Memory B cell (primary cell): ENCODE measurements at places on chromosomes 1 and 21.
A peak's percentile ranks its signal among the peaks of the same experiment; 100 is the strongest.

- H3K27me3 ChIP-seq: no peaks in the 10 kb centered on the region
- H3K4me1 ChIP-seq: peaks cover 25% of the 10 kb centered on the region
- no peak overlapping the region for H3K4me3 ChIP-seq
- H3K27ac ChIP-seq: peak overlapping the region; percentile 75
Measured at GRCh38 chr1:15706751-15707150, 22.6 kb downstream of the PLEKHM2 start.

- H3K27me3 ChIP-seq: no peaks in the 10 kb centered on the region
- H3K4me3 ChIP-seq: no peak overlapping the region
- H3K36me3 ChIP-seq: peaks cover 3% of the 10 kb centered on the region
- no peak for DNase-seq
- no peak overlapping the region for H3K27ac ChIP-seq
Measured at GRCh38 chr1:61670016-61670415, 54.9 kb downstream of the TM2D1 start.

GRCh38 chr1:206551986-206552326 is 44.6 kb downstream of the RASSF5 start:
- H3K36me3 ChIP-seq: no peaks in the 10 kb centered on the region
- H3K27ac ChIP-seq: peak overlapping the region; percentile 6
- no peaks in the 10 kb centered on the region for H3K27me3 ChIP-seq
- H3K4me3 ChIP-seq: no peak overlapping the region
- H3K4me1 ChIP-seq: peaks cover 18% of the 10 kb centered on the region

GRCh38 chr1:43994071-43994470 is 2.7 kb downstream of the CCDC24 start:
- DNase-seq: no peak
- peaks cover 23% of the 10 kb centered on the region for H3K4me1 ChIP-seq
- no peak overlapping the region for H3K27ac ChIP-seq
- H3K36me3 ChIP-seq: no peaks in the 10 kb centered on the region

DNA sequence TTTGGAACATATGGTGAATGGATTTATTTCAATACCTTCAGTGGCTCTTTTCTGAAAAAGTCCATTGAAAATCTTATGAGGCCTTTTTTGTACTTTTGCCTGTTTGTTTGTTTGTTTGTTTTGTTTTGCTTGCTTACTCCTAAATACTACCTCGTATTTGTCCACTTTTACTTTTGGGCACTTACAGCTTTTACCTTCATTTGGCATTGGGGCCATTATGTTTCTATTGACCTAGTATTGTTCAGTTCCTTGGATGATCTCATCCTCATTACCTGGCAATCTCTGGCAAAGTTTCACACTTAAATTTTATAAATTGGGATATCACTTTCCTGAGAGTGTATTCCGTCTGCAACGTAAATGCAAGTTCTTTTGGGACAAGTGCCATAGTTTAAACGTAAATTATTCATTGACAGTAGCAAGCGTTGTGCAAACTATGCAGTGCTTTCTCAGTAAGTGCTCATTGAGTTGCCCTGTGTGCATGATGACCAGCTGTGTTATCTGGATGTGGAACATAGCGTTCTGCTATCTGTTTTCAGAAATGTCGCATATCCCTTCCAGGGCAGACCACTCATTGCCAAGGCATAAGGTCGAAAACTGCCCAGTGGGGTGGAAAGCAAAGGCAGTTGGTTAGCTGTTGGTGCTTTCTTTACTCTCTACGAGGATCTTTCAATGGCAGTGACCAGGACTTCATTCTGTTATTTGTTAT is 51.1 kb downstream of the LRRC8D start:
- no peak overlapping the region for H3K27ac ChIP-seq
- no peak overlapping the region for H3K4me3 ChIP-seq
- H3K4me1 ChIP-seq: peaks cover 10% of the 10 kb centered on the region
- DNase-seq: no peak
- no peaks in the 10 kb centered on the region for H3K27me3 ChIP-seq

- H3K4me1 ChIP-seq: peaks cover 4% of the 10 kb centered on the region
- no peaks in the 10 kb centered on the region for H3K36me3 ChIP-seq
- no peaks in the 10 kb centered on the region for H3K27me3 ChIP-seq
- H3K27ac ChIP-seq: peak overlapping the region; percentile 92
- DNase-seq: no peak
- peak overlapping the region; percentile 80 for H3K4me3 ChIP-seq
Measured at GRCh38 chr1:93042187-93043056, 36.7 kb upstream of the MTF2 start.

GRCh38 chr1:116833718-116834117 is 76.0 kb upstream of the PTGFRN start:
- H3K27me3 ChIP-seq: peaks cover 8% of the 10 kb centered on the region
- no peak overlapping the region for H3K4me3 ChIP-seq
- peaks cover 3% of the 10 kb centered on the region for H3K4me1 ChIP-seq
- no peak overlapping the region for H3K27ac ChIP-seq
- no peak for DNase-seq

GRCh38 chr1:19122668-19123067 is 87.4 kb downstream of the UBR4 start:
- no peak for DNase-seq
- peaks cover 58% of the 10 kb centered on the region for H3K36me3 ChIP-seq
- H3K27me3 ChIP-seq: no peaks in the 10 kb centered on the region
- no peak overlapping the region for H3K4me3 ChIP-seq
- H3K27ac ChIP-seq: no peak overlapping the region

DNA sequence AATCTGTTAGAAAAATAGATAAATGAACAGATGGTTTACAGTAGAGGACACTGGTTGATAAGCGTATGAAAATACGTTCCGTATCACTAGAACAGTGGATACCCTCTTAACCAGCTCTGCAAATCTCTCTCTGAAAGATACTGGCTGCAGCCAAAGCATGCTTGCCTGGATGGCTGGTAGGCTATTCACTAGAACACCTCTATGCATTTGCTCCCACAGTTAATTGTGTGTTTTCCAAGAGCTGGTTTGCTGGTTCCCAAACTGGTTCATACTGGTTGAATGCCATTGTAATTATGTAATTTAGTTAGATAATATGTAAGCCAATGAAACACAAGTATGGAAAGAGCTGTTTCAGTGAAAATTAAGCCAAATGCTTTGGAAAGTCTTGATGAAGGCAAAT is 126.6 kb downstream of the C1orf21 start:
- no peaks in the 10 kb centered on the region for H3K4me1 ChIP-seq
- no peak overlapping the region for H3K4me3 ChIP-seq
- no peak for DNase-seq
- H3K36me3 ChIP-seq: no peaks in the 10 kb centered on the region

DNA sequence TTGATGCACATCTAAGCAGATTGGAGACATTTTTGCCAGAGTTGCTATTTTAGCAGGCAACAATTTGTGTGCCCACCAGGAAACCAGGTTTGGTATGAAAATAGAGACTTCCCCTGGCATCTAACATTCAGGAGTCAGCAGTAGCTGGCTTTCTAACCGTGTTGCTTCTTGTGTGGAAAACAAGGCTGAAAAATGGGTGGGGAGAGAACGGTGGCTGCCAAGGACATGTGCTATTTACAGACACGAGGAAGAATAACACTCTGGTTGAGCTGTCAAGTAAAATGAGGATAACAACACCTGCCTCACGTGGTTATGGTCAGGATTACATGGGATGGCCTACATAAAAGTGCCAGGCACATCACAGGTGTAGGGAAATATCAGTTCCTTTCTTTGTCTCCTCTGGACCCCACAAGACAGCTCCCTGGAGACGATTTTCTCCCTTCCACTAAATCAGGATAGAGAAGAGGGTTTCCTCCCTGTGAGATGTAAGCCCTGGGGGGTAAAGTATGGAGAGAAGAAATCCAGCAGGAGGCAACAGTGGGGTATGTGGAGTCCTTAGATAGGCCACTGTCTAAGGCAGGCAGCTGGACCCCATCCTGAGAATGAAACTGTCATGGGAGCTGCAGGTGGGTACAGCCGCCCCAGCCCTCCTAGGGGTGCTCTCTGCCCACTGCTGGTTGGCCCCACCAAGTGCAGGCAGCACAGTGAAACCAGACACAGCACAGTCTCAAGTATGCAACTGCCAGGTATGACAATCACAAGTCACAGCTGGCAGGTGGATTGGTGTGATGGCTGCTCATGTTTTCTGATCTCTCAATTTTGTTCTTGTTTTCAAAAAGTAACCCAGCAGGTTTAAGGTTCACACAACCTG is 80.3 kb downstream of the TENT5C start:
- no peak for DNase-seq
- no peak overlapping the region for H3K27ac ChIP-seq
- H3K36me3 ChIP-seq: no peaks in the 10 kb centered on the region
- H3K4me1 ChIP-seq: peaks cover 8% of the 10 kb centered on the region
- H3K4me3 ChIP-seq: no peak overlapping the region

- peaks cover 7% of the 10 kb centered on the region for H3K4me1 ChIP-seq
- H3K27ac ChIP-seq: no peak overlapping the region
- H3K36me3 ChIP-seq: no peaks in the 10 kb centered on the region
- no peak for DNase-seq
- H3K4me3 ChIP-seq: no peak overlapping the region
Measured at GRCh38 chr1:198128533-198128932, 28.3 kb upstream of the NEK7 start.

GRCh38 chr1:221741703-221742554 is at the start of gene DUSP10:
Gene DUSP10 (minus strand): TSS chr1:221742089. CDS start chr1:221739744, 2,345 bp downstream.
- no peak within 1 kb of the TSS for H3K4me3 ChIP-seq
- peaks cover 11% of the 10 kb centered on the region for H3K36me3 ChIP-seq
- H3K4me1 ChIP-seq: peaks cover 31% of the 10 kb centered on the region
- H3K27me3 ChIP-seq: no peaks in the 10 kb centered on the region

DNA sequence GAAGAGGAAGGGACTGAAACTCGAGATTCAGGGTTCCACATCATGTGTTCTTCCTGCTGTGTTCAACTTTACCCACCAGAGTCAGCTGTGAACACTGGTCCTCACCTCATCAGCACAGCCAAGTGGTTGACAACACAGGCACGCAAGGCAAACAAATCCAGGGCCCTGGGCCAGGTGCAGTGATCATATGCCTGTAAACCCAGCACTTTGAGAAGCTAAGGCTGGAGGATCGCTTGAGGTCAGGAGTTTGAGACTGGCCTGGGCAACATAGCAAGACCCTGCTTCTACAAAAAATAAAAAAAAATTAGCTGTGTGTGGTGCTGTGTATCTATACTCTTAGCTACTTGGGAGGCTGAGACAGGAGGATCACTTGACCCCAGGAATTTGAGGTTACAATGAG is 8.4 kb upstream of the XKR8 start:
- no peaks in the 10 kb centered on the region for H3K36me3 ChIP-seq
- H3K4me1 ChIP-seq: no peaks in the 10 kb centered on the region
- H3K27me3 ChIP-seq: no peaks in the 10 kb centered on the region
- H3K4me3 ChIP-seq: no peak overlapping the region
- H3K27ac ChIP-seq: no peak overlapping the region
- DNase-seq: no peak

- H3K27me3 ChIP-seq: no peaks in the 10 kb centered on the region
- DNase-seq: no peak
- peaks cover 14% of the 10 kb centered on the region for H3K36me3 ChIP-seq
- H3K27ac ChIP-seq: no peak overlapping the region
Measured at GRCh38 chr1:246214708-246215509, 292.2 kb downstream of the SMYD3 start.

DNA sequence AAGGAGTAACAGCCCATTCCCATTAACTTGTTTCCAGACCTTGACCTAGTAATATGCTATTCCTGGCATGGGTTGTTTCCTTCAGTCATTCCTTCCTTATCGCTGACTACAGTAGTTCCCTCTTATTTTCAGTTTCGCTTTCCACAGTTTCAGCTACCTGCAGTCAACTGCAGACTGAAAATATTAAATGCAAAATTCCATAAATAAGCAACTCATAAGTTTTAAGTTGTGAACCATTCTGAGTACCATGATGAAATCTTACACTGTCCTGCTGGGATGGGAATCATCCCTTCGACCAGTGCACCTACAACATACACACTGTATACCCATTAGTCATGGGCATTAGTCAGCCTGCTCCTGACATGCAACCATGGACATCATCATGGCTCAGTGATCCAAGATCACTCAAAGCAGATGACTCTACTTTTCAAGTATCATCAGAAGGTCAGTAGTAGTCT is 66.7 kb downstream of the CCDC30 start:
- H3K27ac ChIP-seq: peak overlapping the region; percentile 31
- peak overlapping the region; percentile 73 for H3K4me3 ChIP-seq
- H3K27me3 ChIP-seq: peaks cover 5% of the 10 kb centered on the region
- H3K36me3 ChIP-seq: peaks cover 22% of the 10 kb centered on the region

GRCh38 chr1:240802271-240802670 is 190.3 kb upstream of the GREM2 start:
- no peaks in the 10 kb centered on the region for H3K36me3 ChIP-seq
- H3K4me3 ChIP-seq: no peak overlapping the region
- no peaks in the 10 kb centered on the region for H3K27me3 ChIP-seq
- DNase-seq: no peak
- H3K27ac ChIP-seq: no peak overlapping the region

DNA sequence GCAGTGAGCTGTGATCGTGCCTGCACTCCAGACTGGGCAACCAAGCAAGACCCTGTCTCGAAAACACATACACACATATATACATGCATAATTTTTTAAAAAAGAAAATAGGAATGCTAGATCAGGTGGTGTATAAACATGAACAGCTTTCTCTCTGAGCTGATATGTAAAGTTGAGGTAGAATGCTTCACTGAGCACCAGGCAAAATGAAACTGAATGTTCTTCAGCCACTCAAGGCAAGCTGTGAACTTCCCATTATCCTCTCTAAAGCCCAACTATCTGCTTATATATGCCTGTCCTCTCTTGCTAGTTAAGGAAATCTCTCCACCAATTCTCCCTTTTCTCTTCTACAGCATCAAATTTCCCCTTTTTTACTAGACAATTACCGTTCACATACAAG is 93.0 kb downstream of the NUF2 start:
- H3K27ac ChIP-seq: no peak overlapping the region
- H3K4me3 ChIP-seq: no peak overlapping the region
- H3K27me3 ChIP-seq: peaks cover 7% of the 10 kb centered on the region
- DNase-seq: no peak
- H3K4me1 ChIP-seq: peaks cover 21% of the 10 kb centered on the region

- peaks cover 11% of the 10 kb centered on the region for H3K4me1 ChIP-seq
- peaks cover 4% of the 10 kb centered on the region for H3K27me3 ChIP-seq
- peaks cover 2% of the 10 kb centered on the region for H3K36me3 ChIP-seq
- H3K27ac ChIP-seq: no peak overlapping the region
- DNase-seq: no peak
- H3K4me3 ChIP-seq: peak overlapping the region; percentile 57
Measured at GRCh38 chr1:1628754-1629429, 3.1 kb upstream of the MMP23B start.

GRCh38 chr1:53214376-53214940 is 6.0 kb downstream of the CZIB start:
- no peak overlapping the region for H3K27ac ChIP-seq
- H3K4me1 ChIP-seq: peaks cover under 1% of the 10 kb centered on the region
- no peak overlapping the region for H3K4me3 ChIP-seq
- no peaks in the 10 kb centered on the region for H3K27me3 ChIP-seq
- peaks cover 35% of the 10 kb centered on the region for H3K36me3 ChIP-seq

- no peaks in the 10 kb centered on the region for H3K27me3 ChIP-seq
- DNase-seq: no peak
- peak overlapping the region; percentile 64 for H3K4me3 ChIP-seq
- H3K4me1 ChIP-seq: peaks cover 54% of the 10 kb centered on the region
- peak overlapping the region; percentile 95 for H3K27ac ChIP-seq
Measured at GRCh38 chr1:178599087-178599486, 86.2 kb downstream of the TEX35 start.
